ENCODE measurements at places on chromosomes 6 and 20. TPM values are rescaled to one million over a fixed set of nuclear protein-coding genes. Genes with fewer than 3 reads are reported as not detected.

DNA sequence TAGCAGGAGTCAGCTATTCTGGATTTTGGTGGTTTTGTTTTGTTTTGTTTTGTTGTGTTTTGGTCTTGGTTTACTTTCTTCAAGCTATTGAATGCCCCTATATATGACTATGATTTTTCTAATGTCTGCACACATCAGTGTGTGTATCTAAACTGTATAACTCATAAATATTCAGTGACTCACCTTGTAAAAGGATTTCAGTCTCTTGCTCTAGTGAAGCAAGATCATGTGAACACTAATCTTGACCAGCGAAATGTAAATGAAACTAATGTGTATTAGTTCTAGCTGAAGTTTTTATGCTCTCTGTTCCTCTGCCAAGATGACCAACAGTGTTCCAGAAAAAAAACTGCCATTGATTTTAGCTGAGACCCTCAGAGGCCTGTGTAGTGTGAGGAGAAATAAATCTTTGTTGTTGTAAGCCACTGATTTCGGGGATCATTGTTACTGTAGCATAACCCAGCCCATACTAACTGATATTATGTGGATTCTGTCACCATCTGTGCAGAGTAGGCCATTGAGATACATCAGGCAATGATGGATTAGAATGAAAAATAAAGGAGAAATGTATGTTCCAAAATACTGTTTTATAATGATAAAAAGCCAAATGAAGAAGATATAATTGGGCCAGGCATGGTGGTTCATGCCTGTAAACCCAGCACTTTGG, 11.5 kb upstream of the BTBD9 start:
- no peak for DNase-seq

GRCh38 chr6:110628330-110628729, 151.9 kb upstream of the SLC22A16 start:
- no peak for DNase-seq

GRCh38 chr6:169070506-169071176, 183.0 kb downstream of the THBS2 start:
- peak; percentile 97 for DNase-seq

SNAP91 gene
- total RNA-seq = 0.34 TPM

DNAJC5 gene
- 53.9 TPM for total RNA-seq

SPTLC3 gene
- 1.2 TPM for total RNA-seq

LPA gene
- total RNA-seq = not detected

DNA sequence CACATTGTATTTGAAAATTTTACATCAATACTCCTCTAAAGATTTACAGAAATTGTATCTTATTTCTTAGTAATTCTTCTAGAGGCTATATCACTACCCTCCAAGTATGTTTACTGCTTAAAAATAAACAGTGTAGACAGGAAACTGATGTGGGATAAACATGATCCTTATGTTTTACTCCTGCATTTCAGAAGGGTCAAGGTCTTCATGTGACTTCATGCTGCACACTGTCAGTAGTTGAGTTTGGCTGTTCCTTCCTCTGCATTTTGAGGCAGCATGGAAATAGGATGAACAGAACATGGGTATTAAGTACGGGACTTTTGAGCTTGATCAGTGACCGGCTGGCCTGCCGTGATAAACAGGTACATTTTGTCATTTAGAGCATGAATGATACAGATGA, 179.2 kb upstream of the FERMT1 start:
- DNase-seq = no peak

DNA sequence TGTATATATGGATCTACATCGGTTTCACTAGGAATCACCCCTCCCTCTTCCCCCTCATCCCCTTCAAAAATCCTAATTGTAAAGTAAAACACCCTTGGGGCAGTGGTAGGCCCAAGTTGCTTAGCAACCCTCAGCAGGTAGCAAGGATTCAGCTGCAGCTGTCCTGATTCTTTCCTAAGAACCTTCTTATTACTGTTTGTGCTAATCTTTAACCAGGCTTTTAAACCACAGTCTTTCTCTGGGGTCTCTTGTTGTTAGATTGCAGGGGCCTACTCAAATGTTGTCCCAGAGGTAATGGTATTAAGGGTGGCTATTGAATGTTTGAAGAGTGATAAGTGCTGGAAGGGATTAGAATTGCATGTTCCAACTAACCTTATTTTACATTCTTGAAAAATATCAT, 46.4 kb downstream of the PRL start:
- peak; percentile 32 for DNase-seq

DNA sequence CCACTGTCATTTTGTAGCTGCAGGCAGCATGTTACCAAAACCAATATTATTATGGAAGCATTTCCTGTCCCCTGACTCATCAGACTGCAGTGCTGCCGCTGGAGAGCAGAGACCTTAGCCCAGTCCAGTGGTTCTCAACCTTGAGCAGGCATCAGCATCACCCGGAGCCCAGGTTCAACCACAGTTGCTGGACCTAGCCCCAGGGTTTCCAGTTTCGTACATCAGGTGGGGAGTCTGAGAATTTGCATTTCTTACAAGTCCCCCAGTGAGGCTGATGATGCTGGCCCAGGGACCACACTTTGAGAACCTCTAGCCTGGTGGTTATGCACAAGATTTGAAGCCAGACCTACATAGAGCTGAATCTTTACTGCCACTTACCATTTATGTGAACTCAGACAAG, 47.3 kb downstream of the LY86 start:
- no peak for DNase-seq

BPIFB3 gene
- total RNA-seq = not detected

CTSZ gene
- total RNA-seq = 109 TPM

DNA sequence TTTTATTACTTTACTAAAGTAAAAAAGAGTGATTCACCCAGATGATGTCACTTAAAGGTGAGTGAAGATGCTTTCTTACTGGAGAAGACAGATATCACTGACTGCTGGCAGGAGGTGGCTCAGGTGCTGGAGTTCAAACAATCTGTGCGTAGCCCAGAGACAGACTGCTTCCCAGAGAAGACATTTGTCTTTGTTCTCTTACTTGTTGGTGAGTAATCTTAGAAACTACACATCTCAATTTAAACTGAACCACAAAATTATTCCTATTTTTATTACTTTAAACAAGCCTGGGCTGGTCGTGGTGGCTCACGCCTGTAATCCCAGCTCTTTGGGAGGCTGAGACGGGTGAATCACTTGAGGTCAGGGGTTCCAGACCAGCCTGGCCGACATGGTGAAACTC, 92.2 kb downstream of the CEP162 start:
- no peak for DNase-seq

PCNA gene
- total RNA-seq = 89.6 TPM

MAP3K4 gene
- total RNA-seq = 22.6 TPM

WFDC5 gene
- not detected for total RNA-seq

CST4 gene
- not detected for total RNA-seq

DNA sequence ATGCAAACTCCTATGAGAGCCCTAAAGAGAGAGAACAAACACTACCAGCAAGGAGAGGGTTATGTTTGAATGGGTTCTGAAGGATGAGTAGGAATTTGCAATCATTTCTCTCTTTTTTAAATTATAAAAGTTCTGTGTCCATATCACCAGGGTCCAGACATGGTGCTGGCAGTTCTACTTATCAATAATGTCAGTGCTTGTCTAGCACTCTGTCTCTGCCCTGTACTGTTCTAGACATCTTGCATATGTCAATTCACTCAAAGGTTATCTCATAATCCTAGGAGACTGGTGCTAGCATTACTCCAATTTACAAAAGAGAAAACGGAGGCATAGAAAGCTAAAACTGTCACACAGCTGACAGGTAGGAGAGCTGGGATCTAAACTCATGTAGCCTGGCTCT, 101.3 kb downstream of the VEGFA start:
- no peak for DNase-seq

DNA sequence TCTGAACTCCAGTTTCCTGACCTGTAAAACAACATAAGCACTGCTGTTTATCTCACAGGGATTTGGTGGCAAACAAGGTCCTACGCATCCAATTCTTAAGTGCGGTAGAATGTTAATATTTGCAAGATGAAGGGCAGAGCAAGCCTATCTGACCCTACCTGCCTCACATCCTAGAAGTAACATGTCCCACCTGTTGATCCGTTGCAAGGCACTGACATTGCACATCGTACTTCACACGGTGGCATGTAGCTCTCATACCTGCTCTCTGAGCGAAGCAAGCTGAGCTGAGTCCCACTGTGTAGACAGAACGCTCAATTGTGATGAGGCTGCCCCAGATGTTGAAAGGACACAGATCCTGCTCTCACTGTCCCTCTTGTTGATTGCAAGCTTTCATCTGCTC, 154.7 kb upstream of the PDE10A start:
- no peak for DNase-seq

DNA sequence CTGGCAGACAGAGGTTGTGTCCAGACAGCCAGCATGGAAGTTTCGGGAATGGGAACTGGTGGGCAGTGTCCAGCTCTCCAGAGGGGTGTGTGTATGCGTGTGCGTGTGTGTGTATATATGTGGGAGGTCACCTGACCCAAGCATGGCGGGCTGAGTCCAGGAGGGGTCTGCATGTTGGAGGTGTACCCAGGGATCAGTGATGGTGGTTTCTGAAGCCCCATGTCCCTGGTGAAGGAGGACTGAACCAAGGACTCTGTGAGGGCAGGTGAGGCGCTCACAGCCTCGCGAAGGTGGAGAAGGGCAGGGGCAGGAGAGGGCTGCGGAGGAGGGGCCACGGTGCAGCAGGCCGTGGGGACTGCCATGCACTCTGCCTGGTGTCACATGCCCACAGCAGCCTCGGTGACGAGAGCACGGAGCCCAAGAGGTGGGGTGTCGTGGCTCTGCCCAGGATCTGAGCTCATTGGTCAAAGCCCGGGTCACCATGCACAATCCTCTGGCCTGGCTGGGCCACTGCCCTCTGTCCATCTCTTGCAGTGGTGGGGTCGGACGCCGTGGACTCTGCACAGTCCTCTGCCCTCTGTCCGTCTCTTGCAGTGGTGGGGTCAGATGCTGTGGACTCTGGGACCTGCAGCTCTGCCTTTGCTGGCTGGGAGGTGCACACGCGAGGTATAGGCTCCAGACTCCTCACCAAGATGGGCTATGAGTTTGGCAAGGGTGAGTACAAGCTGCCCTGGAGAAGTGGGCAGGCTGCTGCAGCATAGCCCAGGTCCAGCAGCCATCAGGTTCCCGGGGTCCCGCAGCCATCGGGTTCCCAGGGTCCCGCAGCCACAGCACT, 2.1 kb upstream of the LIME1 start:
- no peak for DNase-seq

FNDC1 gene
- 1.3 TPM for total RNA-seq

DNA sequence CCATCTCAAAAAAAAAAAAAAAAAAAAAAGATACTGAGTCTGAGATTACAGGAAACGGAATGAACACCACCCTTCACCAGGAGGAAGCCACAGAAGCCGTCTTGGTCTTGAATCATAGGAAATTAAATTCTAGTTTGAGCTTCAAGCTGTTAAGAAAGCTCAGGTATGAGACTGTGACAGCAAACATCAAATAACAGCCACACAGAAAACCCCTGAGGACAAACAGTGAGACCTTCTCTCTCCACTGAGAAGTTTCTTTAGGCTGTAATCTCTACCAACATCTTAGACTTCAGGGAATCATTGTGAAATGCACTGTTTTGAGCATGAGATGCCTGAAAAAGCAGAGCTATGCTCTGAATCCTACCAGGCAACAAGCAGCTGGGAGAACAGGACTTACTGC, 30.8 kb downstream of the PDE10A start:
- DNase-seq = no peak

DNA sequence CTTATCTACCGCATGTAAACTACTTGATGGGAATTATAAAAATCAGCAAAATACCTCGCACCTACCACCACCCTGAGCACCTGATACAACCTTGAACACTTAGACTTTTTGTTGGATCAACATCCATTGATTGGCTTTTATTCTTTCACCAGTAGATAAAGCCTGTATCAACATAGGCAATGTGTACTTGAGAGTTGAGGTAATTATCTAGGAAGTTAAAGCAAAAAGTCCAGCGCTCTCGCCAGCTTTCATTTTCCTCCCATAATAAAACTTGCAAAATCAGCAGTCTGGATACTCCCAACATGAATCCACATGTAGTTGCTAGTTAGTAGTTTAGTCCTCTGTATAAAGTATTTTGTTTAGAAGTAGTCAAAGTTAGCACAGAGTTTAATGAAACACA, 132.0 kb upstream of the PRDM1 start:
- no peak for DNase-seq

- DNase-seq = no peak
These were observed 1155.8 kb downstream of the GRIK2 start for GRCh38 chr6:102549221-102549874.

SLC16A10 gene
- 1.0 TPM for total RNA-seq

DDO gene
- total RNA-seq = 0.29 TPM
